H9 (cell line): ENCODE measurements at places on chromosomes 7 and 10. TPM values are rescaled to one million over a fixed set of nuclear protein-coding genes. Genes with fewer than 3 reads are reported as not detected.

DNA sequence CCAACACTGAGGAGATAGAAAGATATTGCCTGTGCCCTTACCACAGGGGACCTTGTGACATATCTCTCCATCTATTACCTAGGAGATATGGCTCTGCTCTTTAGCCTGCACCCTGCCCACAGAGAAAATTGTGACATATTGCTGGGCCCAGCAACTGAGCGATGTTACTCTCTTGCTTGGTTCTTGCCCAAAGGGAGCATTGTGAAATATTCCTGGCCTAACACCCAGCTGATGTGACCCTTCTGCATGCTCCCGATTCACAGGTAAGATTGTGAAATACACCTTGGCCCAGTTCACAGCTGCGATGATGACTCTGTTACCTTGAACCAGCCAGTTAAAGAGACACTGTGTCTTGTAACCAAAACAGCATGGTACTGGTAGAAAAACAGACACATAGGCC lies 37.2 kb upstream of the ZNF107 start:
- no peak overlapping the region for H3K27ac ChIP-seq
- no peak overlapping the region for H3K4me3 ChIP-seq
- no peaks in the 10 kb centered on the region for H3K27me3 ChIP-seq

GRCh38 chr10:33153968-33154327 lies 180.5 kb downstream of the NRP1 start:
- no peaks in the 10 kb centered on the region for H3K36me3 ChIP-seq
- no peak for DNase-seq
- no peak overlapping the region for H3K4me3 ChIP-seq
- no peaks in the 10 kb centered on the region for H3K27me3 ChIP-seq
- no peaks in the 10 kb centered on the region for H3K4me1 ChIP-seq

GRCh38 chr7:76202666-76203030 lies 952 bp downstream of the SRRM3 start:
- H3K36me3 ChIP-seq, result no peaks in the 10 kb centered on the region
- H3K27me3 ChIP-seq, result no peaks in the 10 kb centered on the region
- peak; percentile 33 for DNase-seq
- H3K4me3 ChIP-seq, result peak overlapping the region; percentile 53; the same call in 2 of the 3 replicates
- H3K4me1 ChIP-seq, result peaks cover 2% of the 10 kb centered on the region; the same call in 1 of the 2 replicates

The OR2A1 gene
- not detected in 2 replicates for total RNA-seq

- no peak for DNase-seq
- H3K4me1 ChIP-seq, result peaks cover 4% of the 10 kb centered on the region; the same call in 1 of the 2 replicates
- H3K36me3 ChIP-seq, result peaks cover 14% of the 10 kb centered on the region
- no peak overlapping the region for H3K4me3 ChIP-seq
Measured at GRCh38 chr7:121515630-121516401, 119.7 kb upstream of the FAM3C start.

The NFE2L3 gene
- total RNA-seq, result 46.1 and 46.9 TPM in 2 replicates

DNA sequence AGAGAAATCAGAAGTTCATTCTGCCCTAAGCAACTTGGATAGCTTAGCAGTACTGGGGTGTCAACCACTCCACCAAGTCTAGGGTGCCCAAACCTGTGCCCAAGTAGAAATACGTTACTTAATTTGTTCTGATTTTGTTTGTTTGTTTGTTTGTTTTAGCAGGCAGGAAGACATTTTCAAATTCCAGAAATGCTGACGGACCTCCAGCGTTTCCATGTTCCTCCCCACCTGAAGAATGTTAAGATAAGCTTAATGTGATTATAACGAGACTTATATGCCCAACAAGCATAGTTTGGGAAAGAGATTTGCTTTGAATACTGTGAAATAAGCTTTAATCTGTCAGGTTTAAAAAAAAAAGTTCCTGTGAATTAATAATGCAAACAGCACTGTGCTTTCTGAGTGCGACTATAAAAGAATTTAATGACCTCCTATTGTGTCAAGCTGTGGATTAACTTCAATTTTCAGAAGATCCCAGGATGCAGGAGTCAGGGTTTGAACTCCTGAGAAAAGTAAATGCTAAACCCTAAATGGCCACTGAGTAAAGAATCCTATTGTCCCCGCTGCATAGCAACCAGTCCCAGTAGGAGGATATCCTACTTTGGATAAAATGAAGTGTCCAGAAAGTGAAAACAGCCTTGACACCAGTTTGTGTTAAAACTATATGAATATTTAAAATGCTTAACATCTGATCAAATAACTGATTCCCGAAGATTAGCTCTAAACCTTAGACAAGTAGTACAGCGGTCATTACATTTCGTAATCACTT lies 56.5 kb downstream of the LYZL1 start:
- H3K4me3 ChIP-seq, result no peak overlapping the region
- H3K27me3 ChIP-seq, result no peaks in the 10 kb centered on the region; the same call in 1 of the 2 replicates
- H3K4me1 ChIP-seq, result peaks cover 3% of the 10 kb centered on the region; the same call in 1 of the 2 replicates

DNA sequence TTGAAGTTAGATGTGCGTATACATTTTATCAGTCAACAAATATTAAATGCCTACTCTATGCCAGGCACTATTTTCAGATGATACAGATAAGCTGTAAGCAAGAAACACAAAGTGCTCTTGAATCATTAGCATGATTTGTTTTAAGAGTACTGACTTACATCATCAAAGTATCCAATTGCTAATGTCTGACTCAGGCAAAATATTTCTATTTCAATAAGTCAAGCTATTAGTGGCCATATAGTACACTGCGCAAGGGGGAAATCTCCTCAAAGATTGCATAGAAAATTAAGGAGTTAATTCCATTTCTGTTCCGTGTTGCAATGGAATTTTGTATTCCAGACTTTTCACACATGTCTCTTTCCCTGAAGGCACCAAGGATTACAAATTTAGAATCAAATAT lies 46.1 kb upstream of the DNAJC1 start:
- peaks cover 13% of the 10 kb centered on the region for H3K36me3 ChIP-seq
- no peaks in the 10 kb centered on the region for H3K4me1 ChIP-seq
- DNase-seq, result no peak
- H3K27ac ChIP-seq, result no peak overlapping the region

- peaks cover 6% of the 10 kb centered on the region; the same call in 1 of the 2 replicates for H3K4me1 ChIP-seq
- H3K27me3 ChIP-seq, result no peaks in the 10 kb centered on the region
- no peak for DNase-seq
- no peak overlapping the region for H3K27ac ChIP-seq
- H3K4me3 ChIP-seq, result no peak overlapping the region
Measured at GRCh38 chr10:79401015-79401921, 44.2 kb downstream of the ZCCHC24 start.

The TFR2 gene
- 1.9 and 2.3 TPM in 2 replicates for total RNA-seq

The ANKRD30A gene
- total RNA-seq, result not detected in 2 replicates

- H3K27me3 ChIP-seq, result no peaks in the 10 kb centered on the region
- H3K36me3 ChIP-seq, result peaks cover 14% of the 10 kb centered on the region
- H3K27ac ChIP-seq, result no peak overlapping the region
- H3K4me3 ChIP-seq, result no peak overlapping the region
- DNase-seq, result no peak
Measured at GRCh38 chr7:620056-620455, 100.4 kb upstream of the PDGFA start.
